ENCODE measurements at places on chromosomes 7 and 10.
A peak's percentile ranks its signal among the peaks of the same experiment; 100 is the strongest.

- DNase-seq: no peak
Measured at GRCh38 chr10:124522131-124522932, 60.7 kb downstream of the LHPP start.

DNA sequence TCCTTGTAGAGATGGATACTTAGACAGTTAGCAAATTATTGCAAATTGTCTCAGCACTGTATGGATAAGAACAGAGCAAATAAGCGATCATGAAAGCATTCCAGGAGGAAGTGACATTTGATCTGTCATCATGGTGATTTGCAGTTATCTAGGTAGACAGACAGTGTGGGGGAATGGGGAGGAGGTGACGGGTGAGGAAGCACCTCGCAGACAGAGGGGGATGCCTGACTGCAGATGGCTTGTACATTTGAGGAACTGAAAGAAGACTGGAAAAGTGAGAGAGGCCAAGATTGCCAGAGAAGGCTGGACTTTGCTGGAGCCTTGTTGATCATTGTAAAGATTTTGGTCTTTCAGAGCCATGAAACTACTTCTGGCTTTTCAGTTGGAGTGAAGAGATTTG, 318.2 kb upstream of the CELF2 start:
- no peak for DNase-seq

GRCh38 chr10:34960983-34961382, 129.2 kb downstream of the CUL2 start:
- DNase-seq: no peak

- no peak for DNase-seq
Measured at GRCh38 chr7:66558201-66558641, 70.5 kb upstream of the KCTD7 start.

- no peak for DNase-seq
Measured at GRCh38 chr10:87093632-87094372, 841 bp downstream of the GLUD1 start.

GRCh38 chr7:69619635-69620034, 21.4 kb downstream of the AUTS2 start:
- DNase-seq: no peak

- DNase-seq: no peak
Measured at GRCh38 chr10:73850863-73851461, 23.4 kb downstream of the CAMK2G start.

GRCh38 chr7:58086461-58086860, 636.5 kb downstream of the ZNF716 start:
- no peak for DNase-seq

GRCh38 chr7:101717628-101718357, 88.7 kb upstream of the MYL10 start:
- DNase-seq: no peak

DNA sequence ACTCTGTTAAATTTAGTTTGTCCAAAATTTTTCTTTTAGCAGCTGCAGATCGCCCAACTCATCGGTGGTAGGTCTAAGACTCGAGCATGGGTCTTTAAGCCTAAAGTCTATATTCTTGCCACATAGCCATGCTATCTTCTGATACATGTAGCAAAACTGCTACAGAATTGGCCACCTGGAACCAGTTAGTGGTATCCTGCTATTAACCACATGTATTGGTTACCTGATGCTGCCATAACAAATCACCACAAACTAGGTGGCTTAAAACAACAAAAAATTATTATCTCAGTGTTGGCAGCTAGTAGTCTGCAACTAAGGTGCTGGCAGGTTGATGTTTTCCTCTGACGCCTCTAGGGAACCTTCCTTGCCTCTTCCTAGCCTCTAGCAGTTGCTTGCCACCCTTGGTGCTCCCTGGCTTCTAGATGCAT, 96.7 kb upstream of the PIK3CG start:
- DNase-seq: no peak

- DNase-seq: no peak
Measured at GRCh38 chr7:81005254-81005653, 86.4 kb upstream of the SEMA3C start.

GRCh38 chr7:50418526-50419290, 31.4 kb downstream of the FIGNL1 start:
- no peak for DNase-seq

DNA sequence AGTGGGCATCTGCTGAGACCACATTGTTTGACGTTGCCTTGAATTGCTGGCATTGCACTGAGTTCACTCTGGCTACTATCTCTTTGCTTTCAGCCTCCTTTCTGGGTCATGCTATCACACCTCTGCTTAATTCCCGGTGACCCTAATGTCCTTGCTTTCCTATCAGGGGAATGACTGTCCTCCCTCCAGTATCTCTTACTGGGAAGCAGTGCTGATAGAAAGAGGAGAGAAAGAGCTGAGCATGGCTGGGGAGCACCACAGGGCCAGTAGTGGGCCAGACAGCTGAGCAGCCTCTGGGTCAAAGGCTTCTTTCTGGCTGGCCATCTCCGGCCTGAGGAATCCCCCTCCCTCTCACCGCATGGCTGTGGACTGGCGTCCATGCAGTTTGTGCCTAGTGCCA, 428.7 kb downstream of the INHBA start:
- no peak for DNase-seq

DNA sequence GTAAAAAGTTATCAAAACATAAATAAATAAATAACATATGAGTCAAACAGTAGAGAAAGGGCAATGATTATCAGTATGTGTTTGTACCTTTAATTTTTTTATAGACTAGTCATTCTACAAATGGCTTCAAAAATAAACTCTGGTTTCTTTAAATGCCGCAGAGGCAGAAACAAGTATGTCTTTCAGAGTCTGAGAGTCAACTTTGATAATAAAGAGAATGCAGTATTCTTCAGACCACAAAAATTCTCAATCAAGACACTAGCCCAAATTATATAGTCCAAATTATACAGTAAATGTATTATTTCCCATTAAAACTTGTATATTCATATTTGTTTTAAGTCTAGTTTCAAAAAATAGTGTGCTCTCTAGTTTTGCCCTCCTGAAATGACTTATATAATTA, 1142.3 kb downstream of the NXPH1 start:
- DNase-seq: no peak

DNA sequence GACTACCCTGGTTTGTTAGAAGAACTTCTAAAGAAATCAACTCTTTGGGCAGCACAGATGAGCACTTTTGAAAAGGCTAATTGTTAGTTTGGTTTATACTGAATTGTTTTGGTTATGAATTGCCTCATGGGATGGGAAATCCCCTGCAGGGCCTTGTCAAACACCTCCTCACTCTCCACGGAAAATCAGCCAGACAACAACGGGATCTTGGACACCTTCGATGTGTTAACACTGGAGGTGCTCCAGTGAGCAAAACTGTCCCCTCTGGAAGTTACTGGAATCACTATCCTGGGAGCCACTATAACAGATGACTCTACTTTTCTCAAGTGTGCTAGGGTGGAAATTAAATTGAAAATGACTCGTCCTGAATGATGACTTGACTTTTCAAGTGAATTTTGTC, 38.7 kb downstream of the CDK6 start:
- DNase-seq: no peak

GRCh38 chr10:68787813-68788212, 39.5 kb upstream of the STOX1 start:
- no peak for DNase-seq

GRCh38 chr7:119028736-119029135, 804.2 kb downstream of the ANKRD7 start:
- no peak for DNase-seq

DNA sequence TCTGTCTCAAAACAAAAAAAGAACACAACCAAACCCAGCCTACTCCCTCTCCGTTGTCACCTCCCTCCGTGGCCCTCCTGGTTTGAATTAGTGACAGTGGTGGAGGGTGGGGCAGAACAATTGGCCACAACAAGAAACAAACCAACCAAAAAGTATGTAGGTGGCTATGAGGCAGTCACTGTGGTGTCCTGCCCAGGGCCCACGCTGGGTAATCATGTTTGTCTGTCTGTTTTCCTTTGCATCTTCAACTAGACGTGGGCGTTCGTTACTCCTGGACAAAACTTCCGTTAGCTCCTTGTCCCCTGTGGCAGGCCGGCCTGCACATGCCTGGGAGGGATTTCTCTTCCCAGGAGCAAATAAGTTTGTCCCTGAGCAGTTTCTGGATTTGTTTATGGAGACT, 78.4 kb downstream of the XRCC2 start:
- no peak for DNase-seq

GRCh38 chr7:129804890-129805719, 147.7 kb downstream of the UBE2H start:
- no peak for DNase-seq

DNA sequence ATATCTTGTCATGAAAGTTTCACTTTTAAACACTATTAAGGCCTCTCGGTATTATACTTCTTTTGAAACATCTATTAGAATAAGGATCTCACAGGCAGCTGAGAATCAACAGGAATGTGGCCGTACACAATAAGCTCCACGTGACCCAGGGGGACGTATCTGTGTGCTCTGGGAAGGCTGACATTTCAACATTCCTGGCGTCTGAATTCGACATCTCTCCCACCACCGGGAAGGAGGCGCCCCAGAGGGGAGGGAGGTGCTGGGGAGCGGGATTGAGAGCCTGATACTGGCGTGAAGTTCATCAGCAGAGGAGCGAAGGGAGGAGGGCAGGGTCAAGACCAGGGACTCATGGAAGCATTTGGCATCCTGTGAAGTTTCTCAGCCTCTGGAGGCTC, 401.3 kb downstream of the DNAJB6 start:
- no peak for DNase-seq

- no peak for DNase-seq
Measured at GRCh38 chr10:11170574-11170973, 152.9 kb downstream of the CELF2 start.

GRCh38 chr10:103197174-103197573, 4.1 kb upstream of the NT5C2 start:
- DNase-seq: no peak

DNA sequence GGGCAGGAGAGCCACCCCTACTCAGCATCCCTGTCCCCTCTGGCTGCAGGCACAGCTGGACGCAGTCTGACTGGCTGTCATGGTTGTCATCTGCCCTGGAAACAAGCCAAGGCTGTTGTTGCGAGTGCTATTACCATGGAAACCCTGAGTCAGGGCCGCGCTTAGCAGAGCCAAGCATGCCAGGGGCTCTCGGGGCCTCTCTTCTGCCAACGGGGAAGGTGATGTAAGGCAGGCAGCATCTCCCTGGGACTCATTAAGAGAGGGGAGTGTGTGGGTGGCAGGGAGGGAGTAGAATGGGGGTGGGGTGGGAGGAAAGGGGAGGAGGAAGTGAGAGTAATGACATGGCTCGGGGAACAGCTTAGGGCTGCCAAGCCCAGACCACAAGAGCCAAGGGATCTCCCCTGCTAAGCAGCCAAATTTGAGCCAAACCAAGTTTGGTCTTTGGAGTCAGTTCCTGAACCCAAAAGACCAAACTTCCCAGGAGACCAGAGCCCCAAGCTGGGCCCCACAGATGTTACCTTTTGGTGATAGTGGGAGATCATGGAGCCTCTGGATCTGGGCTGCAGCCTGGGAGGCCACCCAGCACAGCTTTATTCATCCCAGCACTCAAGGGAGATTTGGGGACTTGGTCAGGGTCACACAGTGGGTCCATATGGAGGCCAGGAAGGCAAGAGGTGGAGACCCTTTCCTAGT, 67.6 kb downstream of the TMEM130 start:
- DNase-seq: peak; percentile 74

- no peak for DNase-seq
Measured at GRCh38 chr7:140489026-140489359, 9.7 kb upstream of the MKRN1 start.

GRCh38 chr7:25619963-25620799, 391.9 kb upstream of the NPVF start:
- no peak for DNase-seq

GRCh38 chr7:133923974-133924373, 203.2 kb upstream of the LRGUK start:
- no peak for DNase-seq

DNA sequence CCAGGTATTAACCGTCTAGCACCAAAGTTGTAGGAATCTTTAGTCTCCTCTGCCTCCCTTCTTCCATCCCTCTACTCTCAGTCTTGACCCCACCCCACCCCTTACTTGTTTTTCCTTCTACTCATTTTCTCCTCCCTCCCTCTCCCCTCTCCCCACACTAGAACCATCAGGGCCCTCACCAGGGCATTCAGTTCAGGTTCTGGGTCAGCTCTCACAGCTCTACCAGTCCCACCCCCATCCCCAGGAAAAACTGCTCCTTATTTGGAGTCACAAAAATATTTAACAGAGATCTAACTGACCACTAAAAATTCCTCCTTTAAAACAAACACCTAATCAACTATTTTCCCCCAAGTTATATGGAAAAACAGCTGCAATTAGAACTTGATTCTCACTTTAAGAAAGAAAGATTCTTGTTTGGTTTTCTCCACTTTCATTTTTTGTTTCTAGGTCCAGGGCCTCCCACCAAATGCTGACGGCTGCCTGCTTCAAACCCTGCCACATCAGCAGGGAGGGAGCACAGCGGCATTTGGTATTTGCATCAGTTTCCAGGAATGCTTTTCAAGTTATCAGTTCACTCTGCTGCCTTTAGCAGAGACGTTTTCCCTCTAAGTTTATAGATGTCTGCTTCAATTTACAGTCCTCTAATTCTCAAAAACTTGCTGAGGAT, 2.8 kb upstream of the COL1A2 start:
- DNase-seq: no peak

DNA sequence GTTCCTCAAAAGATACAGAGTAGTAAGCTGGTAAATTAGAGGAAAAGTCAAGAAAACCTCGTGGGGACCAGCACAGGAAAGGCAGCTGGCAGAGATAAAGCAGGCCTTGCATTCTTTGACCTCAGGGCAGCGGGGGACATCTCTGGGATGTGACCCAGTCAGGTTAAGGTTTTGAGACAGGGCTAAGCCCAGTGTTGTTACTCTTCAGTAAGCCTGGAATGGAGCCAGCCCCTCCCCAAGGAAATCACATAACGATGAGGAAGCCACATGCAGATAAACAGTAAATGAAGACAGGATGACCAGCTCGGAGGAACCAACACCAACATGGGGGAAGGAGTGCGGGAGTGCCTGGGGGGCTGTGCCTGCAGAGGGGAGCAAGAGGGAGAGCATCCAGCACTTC, 99.6 kb downstream of the JAZF1 start:
- no peak for DNase-seq

DNA sequence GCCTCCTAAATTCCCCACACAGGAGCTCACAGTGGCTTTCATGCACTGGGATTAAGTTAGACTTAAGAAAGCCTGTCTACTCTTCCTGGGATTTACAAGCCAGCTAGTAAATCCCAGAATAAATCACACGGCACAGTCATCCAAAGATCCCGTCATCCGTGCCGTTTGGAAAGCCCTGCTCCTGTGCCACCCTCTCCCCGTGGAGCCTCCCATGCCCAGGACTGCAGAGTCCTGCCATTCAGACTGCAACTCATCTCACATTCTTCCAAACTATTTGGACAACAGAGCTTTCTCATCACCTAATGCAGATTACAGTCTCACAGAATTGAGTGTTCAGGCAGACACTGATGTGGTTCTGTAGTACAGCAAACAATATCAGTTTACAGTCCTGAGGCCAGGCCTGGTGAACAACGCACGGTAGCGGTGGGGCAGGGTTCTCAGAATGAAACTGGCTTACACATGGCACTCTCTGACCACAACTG, 166.5 kb downstream of the EGFR start:
- no peak for DNase-seq

All from NCI-H446 treated with DMSO at 0.1 percent for 48 hours (cell line).